ENCODE measurements at places on chromosomes 12 and 14. TPM values are rescaled to one million over a fixed set of nuclear protein-coding genes. Genes with fewer than 3 reads are reported as not detected.

PLEK2 gene
- total RNA-seq, result not detected

TTC6 gene
- total RNA-seq, result 0.29 TPM

KIF26A gene
- total RNA-seq, result 0.77 TPM

CLECL1 gene
- not detected for total RNA-seq

- DNase-seq, result no peak
Observed at GRCh38 chr14:104134061-104134965, 4.1 kb upstream of the KIF26A start.

DNA sequence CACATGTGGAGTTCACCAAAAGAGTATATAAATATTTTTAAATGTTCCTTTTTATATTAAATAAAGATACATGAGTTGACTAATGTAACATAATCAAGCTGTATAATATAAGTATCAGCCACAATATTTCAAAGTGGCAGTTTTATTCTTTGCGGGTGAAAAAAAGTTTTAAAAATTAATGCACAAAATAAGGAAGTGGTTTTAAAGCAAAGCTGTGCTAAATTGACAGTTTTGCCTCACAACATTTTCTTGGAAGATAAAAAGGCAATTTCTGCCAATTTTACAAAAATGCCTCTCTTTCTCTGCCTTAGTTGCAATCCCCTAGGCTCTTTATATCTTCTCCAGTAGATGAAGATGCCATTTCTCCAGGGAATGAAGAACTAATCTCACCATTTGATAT, 719.1 kb downstream of the C12orf50 start:
- no peak for DNase-seq

DNA sequence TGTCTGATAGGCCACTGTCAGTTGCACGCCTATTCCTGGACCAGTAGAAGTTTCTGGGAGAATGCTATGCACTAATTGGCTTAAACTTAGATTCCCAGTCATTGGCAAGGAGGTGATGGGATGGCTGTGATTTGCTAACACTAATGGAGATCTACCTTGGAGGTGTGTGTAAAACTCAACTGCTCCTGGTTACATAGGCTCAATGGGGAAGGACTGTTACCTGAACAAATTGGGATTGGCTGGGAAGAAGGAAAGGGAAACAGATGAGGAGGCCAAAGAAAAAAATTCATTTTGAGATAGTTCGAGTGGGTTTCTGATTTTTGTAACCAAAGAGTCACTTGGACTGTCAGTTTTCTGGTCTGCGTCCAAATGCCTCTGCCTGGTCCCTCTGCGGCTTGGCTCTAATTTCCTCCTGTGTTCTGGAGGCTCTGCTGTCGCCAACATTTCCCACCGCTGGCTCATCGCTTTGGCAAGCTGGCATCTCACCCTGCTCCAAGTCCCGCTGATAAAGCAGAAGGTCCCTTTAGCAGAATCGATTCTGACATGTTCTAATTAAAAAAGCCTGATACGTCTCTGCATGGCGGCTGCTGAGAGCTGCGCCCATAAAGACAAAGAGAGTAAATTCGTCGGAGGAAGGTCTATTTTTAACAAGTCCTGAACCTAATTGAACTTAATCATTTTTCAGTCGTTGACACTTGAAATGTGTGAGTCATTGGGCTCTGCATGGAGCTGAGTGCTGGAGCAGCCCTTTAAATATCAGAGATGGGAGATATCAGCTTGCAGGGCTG, 2.0 kb upstream of the CCDC63 start:
- DNase-seq, result peak; percentile 58

EIF2S3B gene
- total RNA-seq, result 0.66 TPM

Measured in H4 (cell line).